ENCODE measurements at places on chromosomes 2 and 18.
A peak's percentile ranks its signal among the peaks of the same experiment; 100 is the strongest.

- no peak for DNase-seq
These were observed 160.2 kb downstream of the FBXO15 start for GRCh38 chr18:73987247-73987980.

DNA sequence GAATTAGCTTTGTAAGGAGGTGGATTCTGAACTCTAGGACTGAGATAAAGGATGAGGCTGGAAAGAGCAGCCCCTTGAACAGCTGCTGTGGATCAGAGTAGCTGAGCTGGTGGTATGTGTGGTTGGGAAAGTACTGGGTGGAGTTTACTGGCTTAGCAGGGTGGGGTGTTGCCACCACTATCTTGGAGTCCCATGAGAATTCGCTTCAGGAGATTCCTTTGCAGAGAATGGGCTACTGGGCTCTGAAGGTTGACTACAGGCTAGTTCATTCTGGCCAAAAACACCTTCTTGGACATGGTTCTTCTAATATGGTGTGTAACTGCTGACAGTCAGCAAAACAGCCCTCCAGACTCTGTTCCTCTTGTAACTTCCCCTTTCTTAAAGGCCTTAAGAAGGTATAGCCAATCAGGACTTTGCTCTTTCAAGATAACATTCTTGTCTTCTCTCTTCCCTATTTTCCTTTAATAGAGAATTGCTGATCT lies 52.7 kb downstream of the TET3 start:
- peak; percentile 16 for DNase-seq

- no peak for DNase-seq
These were observed 18.5 kb upstream of the DNER start for GRCh38 chr2:229732897-229733296.

GRCh38 chr2:64391940-64392339 lies 62.0 kb upstream of the LGALSL start:
- no peak for DNase-seq

- DNase-seq: no peak
These were observed 18.4 kb downstream of the FAM178B start for GRCh38 chr2:96967961-96968360.

- DNase-seq: peak; percentile 75
These were observed 46.6 kb downstream of the PRKRA start for GRCh38 chr2:178404368-178404767.

- peak; percentile 75 for DNase-seq
These were observed 220.1 kb downstream of the HAUS1 start for GRCh38 chr18:46324087-46324955.

DNA sequence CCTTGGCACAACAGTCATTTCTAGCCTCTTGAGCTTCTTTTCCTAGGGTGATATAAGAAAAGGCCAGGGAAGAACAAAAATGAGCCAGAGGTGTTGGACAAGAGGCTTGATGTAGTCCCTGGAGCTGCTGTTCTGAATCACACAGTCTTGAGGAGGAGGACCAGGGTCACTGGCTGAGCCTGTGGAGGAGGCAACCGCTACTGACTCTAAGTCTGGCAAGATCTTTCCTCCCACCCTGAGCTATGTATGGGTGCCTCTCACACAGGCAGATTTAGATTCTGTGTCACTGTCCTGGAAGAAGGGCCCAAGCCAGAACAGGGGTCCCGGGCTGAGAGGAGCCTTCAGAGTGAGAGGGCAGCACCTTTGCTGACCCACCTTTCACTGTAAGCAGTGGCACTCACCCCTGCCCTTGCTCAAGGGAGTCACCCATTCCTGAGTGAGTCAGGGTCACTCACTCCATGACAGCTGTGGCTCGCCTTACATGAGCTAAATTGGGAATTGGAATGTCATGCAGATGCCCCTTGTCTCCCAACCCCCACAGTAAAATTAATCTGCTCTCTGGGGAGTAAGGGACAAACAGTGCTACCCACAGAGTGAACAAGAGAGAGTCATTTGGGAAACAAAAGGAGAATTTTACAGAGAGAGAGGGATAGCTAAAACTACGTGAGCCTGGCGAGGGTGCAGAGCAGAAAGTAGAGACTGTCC lies at the start of gene TRIM54:
Gene TRIM54 (plus strand): TSS at position 575 of the 705 bp plus-strand sequence. CDS start 303 bp downstream, outside the sequence.
- no peak for DNase-seq

DNA sequence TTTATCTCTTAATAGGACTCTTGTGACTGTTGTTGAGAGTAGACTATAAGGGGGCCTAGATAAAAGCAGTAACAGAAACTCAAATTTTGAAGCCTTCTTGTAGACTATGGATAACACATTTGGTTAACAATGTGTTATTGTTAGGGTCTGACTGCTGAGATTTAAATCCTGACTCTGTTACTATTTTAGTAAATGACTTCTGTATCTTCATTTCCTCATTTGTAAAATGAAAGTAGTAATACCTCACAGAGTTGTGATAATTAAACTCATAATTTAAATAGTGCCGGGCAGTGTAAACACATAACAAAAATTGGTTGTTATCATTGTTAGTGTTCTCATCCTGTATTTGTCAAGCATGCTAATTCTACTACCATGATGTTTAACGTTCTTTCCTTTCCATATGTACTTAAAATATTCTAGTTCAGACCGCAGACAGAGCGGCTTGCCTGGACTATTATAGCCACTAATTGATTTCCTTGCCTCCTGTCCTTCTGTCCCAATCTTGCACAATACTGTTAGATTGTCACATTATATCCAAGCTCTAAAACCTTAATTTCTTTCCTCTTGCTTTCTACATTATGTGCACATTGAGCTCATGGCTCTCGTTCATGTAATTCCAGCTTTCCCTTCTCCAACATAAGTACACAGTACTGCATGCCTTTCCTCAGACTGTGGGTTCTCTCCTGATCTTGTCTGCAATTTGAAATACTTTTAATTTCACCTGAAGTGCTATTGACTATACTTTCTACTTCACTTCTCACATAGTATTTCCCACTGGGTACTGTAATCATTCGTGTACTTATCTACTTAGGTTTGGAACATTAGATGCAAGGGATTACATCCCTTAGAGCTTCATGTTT lies 48.4 kb downstream of the RBBP8 start:
- DNase-seq: no peak

GRCh38 chr18:28541276-28541930 lies 364.5 kb upstream of the CDH2 start:
- DNase-seq: no peak

Measured in AG08395 (cell line).